ENCODE measurements at places on chromosomes 1 and 21.

DNA sequence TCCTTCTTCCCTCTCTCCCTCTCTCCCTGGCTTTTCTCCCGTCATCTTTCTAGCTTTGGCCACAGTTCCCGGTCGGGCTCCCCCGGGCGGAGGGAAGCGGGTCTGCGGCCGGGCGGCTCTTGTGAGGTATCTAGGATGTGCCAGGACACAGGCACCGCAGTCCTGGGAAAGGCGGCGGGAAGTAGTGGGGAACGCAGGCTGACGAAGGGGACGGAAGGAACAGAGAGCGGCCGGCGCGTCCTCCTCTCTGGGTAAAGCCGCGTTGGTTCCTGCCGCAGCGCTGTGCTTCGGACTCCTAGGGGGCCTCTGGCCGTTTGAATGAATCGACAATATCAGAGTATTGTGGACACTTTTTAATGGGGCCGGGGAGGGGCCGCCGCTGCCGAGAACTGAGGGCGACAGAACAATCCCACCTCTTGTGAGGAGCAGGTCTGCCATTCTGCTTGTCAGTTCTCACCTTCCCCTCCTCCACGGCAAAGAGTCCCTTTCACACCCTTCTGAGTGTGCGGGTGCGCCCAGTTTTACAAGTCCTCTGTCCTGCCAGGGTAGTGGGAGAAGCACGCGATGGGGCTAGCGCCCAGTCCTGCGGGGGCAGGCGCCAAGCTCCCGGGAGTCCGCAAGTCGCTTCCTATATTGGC is 1.2 kb upstream of the LHX9 start:
- DNase-seq, result no peak

- DNase-seq, result no peak
These were observed 21.7 kb downstream of the CNN3 start for GRCh38 chr1:94905207-94905606.

- no peak for DNase-seq
These were observed 155.7 kb downstream of the TNFSF18 start for GRCh38 chr1:172895050-172895460.

DNA sequence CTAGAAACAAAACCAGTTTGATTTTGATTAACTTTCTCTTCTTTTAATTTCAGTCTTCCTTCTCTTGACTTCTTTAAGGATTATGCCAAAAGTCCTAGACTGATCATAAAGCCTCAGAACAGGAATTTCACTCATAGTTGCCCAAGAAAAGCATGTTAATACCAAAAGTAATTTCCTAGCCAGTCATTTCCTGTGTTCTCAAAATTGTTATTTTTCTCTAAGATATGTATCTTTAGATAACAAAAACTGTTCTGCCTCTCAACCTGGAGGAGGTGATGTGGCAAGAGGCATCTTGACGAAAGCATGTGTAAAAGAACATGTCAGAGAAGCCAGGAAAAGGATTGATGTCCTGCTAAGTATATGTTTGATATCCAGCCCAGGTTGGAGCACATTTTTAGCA is 78.0 kb upstream of the IPO9 start:
- DNase-seq, result no peak

GRCh38 chr1:29673669-29674626 is 437.6 kb downstream of the PTPRU start:
- no peak for DNase-seq

DNA sequence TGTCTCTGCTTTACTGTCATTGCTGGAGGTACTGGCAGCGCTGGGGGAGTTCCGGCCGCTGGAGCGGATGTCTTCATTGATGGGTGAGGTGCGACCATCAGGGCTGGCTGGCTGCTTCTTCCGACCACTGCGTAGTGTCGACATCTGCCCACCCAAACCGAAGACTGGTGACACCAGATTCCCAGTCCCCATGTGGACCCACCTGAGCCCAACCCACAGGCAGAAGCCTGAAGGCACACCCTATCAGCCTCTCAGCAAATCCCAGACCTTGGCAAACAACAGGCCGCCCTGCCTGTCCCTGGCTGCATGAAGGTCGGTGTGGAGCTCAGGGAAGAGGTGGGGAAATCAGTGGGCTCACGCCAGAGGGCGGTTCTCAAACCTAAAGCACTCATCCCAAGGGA is 44.8 kb downstream of the SLC45A1 start:
- DNase-seq, result no peak

- DNase-seq, result no peak
These were observed 457.9 kb downstream of the BRINP3 start for GRCh38 chr1:190019717-190020116.

- no peak for DNase-seq
These were observed 103.8 kb downstream of the PCBP3 start for GRCh38 chr21:45747233-45747766.

- DNase-seq, result no peak
These were observed 183.8 kb upstream of the ARHGEF16 start for GRCh38 chr1:3270403-3271245.

DNA sequence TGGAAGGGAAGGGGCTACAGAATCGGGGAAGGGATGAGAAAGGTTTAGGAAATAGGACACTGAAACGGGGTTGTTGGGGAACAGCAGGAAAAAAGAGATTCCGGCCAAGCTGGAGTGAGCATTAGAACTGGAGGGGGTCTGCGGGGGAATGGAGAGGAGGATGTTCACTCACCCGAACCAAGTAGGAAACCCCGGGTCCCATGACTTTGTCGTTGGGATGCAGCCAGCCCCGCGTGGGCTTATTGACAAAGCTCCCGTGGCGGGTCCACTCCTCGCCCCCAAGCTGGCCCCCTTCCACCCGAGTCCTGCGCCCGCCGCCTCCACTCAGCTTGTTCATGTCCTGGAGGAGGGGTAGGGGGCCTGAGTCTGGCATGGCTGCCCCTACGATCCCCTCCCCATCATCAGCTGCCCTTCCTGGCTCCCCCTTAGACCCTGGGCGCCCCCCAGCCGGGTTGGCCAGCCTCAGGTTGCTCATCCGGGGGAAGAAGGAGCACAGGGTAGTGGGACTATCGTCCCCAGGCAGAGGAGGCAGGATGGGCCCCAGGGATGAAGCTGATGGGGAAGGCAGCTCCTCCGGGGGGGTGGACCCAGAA is 591 bp downstream of the SHC1 start:
- no peak for DNase-seq

DNA sequence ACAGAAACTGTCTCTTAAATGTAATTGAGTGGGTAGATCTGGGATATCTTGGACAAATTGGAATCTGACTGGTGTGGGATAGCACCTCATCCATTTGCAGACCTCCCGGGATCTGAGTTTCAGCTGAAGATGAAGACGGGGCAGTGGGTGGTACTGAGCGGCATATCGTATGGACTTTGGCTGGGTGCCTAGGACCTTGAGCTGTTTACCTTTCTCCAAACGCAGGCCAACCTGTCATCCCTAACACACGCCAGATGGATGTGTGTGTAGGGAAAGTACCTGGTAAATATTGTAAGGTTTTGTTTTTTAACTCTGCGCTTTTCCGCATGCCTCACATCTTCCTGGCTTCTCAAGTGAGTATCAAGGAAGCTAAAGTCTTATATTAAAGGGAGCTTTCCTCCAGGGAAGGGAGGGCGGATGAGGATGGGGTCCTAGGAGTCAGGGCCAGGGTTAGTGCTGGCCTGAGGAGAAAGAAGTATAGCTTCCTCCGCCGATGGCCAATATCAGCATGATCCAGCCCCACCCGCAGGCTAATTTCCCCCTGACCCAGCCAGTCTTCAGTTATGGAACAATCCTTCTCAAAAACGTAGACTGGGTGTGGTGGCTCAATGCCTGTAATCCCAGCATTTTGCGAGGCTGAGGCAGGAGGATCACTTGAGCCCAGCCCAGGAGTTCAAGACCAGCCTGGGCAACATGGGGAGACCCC is 26.2 kb downstream of the ATP8B2 start:
- no peak for DNase-seq

- no peak for DNase-seq
These were observed 30.5 kb downstream of the KRTAP10-1 start for GRCh38 chr21:44509539-44509938.

- DNase-seq, result peak; percentile 9
These were observed 534 bp downstream of the SLC6A9 start for GRCh38 chr1:44030605-44031251.

- DNase-seq, result no peak
These were observed 1144.6 kb upstream of the ADGRL2 start for GRCh38 chr1:80656014-80656636.

GRCh38 chr21:26124896-26125295 is 45.7 kb downstream of the APP start:
- no peak for DNase-seq

- no peak for DNase-seq
These were observed 561.7 kb downstream of the LTN1 start for GRCh38 chr21:28431022-28431421.

DNA sequence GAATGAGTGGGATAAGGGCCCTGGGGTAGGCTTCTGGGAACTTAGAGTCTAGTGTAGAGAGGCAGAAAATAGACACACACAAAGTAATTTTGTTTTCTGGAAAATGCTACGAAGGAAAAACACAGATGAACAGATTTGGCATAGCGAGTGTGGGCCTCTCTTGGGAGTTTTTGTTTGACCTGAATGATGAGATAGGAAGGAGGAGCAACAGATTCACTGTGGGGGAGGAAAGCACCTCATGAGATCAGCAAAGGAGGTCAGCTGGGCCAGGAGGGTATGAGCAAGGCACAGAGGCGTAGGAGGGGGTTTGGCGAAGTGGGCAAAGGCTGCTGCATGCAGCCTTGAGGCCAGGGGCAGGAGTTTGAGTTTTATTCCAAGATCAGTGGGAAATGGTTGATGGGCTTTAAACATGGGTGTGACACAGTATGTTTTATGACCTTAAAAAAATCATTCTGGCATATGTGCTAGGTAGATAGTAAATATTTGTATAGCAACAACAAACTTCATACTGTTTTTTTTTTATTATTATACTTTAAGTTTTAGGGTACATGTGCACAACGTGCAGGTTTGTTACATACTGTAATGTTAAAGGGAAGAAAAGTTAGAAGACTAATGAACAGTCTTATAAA is 57.9 kb downstream of the FGGY start:
- no peak for DNase-seq

DNA sequence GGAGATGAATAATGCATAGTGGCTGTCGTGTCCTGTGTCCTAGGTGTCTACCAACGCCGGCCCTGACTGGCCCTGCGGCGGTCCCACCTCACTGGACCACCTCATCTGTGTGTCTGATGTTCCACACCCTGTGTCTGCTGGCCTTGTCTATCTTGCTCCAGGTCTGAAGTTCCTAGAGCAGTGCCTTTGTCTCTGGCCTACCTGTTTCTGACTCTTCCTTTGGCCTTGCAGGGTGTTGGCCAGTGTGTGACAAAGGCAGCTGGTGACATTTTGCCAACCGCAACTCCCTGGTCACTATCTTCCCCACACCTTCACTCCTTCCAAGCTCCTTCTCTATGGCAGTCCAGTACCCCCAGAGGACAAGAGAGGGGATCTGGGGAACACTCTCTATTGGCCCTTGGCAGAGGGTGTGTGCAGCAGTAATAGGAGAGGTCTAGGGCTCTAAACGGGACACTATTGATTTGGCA is 1.4 kb upstream of the AHDC1 start:
- DNase-seq, result no peak
